ENCODE measurements at places on chromosomes 5 and 9.

GRCh38 chr9:136339173-136339957, 12.0 kb downstream of the GPSM1 start:
- H3K4me3 ChIP-seq, result no peak overlapping the region
- H3K4me1 ChIP-seq, result no peaks in the 10 kb centered on the region
- no peaks in the 10 kb centered on the region for H3K27me3 ChIP-seq
- DNase-seq, result no peak

DNA sequence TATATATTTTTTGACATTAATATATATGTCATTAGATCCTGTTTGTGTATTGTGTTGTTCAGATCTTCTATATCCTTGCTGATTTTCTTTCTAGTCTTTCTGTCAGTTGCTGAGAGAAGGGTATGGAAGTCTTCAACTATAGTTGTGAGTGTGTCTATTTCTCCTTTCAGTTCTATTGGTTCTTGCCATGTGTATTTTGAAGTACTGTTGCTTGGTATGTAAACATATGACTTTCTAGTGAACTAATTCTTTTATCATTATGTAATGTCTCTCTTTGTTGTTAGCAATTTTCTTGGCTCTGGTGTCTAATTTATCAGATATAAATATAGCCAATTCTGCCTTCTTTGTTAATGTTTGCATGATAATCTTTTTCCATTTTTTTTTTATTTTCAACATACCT, 84.3 kb upstream of the CAST start:
- DNase-seq, result no peak
- no peaks in the 10 kb centered on the region for H3K4me1 ChIP-seq
- no peak overlapping the region for H3K27ac ChIP-seq
- H3K27me3 ChIP-seq, result peaks cover 11% of the 10 kb centered on the region
- no peaks in the 10 kb centered on the region for H3K36me3 ChIP-seq

DNA sequence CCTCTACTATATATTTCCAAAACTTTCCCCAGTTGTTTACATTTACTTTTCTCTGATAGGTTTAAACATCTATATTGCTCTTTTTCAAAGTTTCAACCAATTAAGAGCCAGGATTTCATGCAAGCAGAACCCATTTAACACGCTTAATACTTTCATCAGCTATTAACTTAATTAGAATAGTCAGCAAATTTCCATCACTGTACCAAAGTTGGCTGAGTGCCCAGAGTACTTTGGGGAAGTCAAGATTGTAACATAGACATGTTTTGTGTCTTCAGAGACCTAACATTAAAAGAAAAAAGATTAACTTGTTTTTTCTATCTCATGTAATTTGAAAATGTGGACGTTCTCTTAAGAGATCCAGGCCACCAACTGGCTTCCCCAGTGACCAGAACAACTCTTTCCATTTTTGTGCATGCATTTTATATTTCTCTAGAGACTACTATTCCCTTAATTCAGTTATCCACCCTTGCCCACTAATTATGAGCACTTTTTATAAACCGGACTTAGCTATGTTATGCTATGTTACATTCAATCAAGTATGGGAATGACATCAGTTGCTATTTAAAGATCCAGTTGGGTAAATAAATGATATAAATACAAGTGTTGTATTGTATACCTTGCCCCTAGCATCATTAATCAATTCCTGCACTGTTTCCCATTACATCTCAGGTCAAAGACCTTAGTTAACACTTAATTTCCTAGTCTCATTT, 478.1 kb upstream of the NMUR2 start:
- no peak overlapping the region for H3K27ac ChIP-seq
- no peaks in the 10 kb centered on the region for H3K4me1 ChIP-seq
- H3K4me3 ChIP-seq, result no peak overlapping the region
- no peak for DNase-seq

DNA sequence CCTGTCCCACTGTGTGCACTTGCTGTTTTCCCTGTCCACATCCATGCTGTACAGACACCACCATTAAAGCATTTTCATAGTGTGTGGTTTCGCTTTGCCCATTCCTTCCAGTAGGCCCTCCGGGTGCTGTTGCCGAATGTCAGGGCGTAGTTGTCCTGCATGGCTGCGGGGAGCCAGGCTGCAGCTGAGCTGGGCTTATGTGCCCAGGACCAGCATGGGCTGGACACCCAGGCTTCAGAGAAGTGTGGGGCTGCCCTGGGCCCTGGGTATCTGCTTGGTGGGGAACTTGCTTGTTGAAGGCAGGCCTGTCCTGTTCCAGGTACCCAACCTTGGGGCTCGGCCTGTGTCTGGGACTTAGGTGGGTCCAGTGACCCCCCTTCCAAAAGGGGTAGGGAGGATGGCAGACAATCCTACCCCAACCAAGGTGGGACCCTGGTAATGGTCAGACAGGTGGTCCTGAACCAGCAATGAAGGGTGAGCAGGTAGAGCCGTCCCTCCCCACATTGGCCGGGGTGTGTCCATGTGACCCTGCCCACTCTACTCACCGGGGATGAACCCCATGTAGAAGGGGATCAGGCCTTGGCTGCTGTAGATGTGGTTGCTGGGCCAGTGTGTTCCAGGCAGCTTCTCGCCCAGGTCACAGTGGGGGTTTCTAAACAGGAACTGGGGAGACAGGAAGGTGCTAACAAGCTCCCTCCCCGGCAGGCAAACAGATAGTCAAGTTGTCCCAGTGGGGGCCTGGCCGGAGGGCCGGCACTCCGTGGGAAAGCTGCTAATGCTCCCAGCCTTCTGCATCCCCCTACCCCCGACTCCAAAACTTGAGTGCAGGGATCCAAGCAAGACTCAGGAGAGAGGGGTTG, 2.8 kb downstream of the TUBB4B start:
- H3K4me3 ChIP-seq, result peak overlapping the region; percentile 13
- peaks cover 18% of the 10 kb centered on the region for H3K4me1 ChIP-seq
- H3K27me3 ChIP-seq, result no peaks in the 10 kb centered on the region
- peak overlapping the region; percentile 93 for H3K27ac ChIP-seq
- DNase-seq, result no peak

DNA sequence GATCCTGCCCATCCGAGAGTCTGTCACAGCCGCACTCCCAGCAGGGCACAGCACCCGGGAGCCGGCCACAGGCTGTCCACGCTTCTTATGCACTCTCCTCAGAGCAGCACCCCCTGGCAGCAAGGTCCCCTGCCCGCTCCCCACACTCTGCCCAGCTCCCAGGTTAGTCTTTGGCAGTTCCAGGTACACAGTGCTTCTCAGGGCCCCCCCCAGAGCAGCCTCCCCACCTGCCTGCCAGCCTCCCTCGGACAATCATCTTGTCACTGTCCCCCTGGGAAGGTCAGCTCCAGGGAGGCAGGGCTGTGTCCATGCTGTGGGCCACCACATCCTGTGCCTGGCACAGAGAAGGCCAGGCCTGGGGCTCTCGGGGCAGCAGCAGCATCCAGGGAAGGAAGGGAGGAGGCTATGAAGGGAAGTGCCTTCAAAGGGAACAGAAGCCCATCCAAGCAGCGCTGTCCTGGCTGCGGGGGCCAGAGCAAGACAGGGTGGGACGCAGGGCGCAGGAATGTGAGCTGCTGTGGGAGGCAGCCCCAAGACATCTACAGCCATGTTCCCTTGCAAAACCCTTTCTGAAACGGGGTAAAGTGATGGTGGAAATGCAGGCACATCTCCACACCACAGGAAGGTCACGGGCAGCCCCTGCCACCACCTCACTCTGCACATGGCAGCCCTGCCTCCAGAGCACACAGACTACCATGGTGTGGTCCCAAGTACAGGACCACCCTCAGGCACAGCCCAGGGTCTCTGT, 68.6 kb upstream of the ADAMTS2 start:
- H3K36me3 ChIP-seq, result peaks cover 3% of the 10 kb centered on the region
- H3K4me3 ChIP-seq, result no peak overlapping the region
- H3K4me1 ChIP-seq, result no peaks in the 10 kb centered on the region
- peaks cover 23% of the 10 kb centered on the region for H3K27me3 ChIP-seq
- no peak for DNase-seq

- no peak overlapping the region for H3K4me3 ChIP-seq
- no peak overlapping the region for H3K27ac ChIP-seq
These were observed 92.5 kb downstream of the OLFM1 start for GRCh38 chr9:135179976-135180375.

GRCh38 chr9:11128156-11128555, 515.4 kb upstream of the PTPRD start:
- no peak overlapping the region for H3K4me3 ChIP-seq
- H3K27me3 ChIP-seq, result no peaks in the 10 kb centered on the region
- no peak overlapping the region for H3K27ac ChIP-seq
- no peaks in the 10 kb centered on the region for H3K36me3 ChIP-seq
- H3K4me1 ChIP-seq, result no peaks in the 10 kb centered on the region

DNA sequence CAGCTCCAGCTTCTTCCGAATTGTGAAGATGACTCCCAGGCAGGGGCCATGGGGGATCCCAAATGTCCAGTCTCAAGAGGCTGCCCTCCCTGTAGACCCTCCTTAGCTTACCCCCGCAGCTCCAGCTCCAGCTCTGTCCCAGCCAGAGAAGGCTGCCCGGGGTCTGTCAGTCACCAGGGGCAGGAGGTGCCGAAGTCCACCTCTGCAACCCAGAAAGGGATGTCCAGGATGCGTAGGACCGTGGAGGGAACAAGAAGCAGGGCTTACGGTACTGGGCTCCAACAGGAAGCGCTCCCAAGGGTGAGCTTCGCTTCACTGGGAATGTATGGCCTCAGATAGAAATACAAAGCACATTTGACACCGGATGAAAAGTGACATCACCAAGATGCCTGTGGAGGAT, 6.0 kb downstream of the IPPK start:
- peak overlapping the region; percentile 33 for H3K4me3 ChIP-seq
- DNase-seq, result no peak
- no peaks in the 10 kb centered on the region for H3K27me3 ChIP-seq

GRCh38 chr5:17218353-17219005, 1.0 kb downstream of the BASP1 start:
- peaks cover 25% of the 10 kb centered on the region for H3K27me3 ChIP-seq
- no peaks in the 10 kb centered on the region for H3K4me1 ChIP-seq
- no peaks in the 10 kb centered on the region for H3K36me3 ChIP-seq
- no peak overlapping the region for H3K4me3 ChIP-seq
- DNase-seq, result no peak
